ENCODE measurements at places on chromosomes 3 and 15.

DNA sequence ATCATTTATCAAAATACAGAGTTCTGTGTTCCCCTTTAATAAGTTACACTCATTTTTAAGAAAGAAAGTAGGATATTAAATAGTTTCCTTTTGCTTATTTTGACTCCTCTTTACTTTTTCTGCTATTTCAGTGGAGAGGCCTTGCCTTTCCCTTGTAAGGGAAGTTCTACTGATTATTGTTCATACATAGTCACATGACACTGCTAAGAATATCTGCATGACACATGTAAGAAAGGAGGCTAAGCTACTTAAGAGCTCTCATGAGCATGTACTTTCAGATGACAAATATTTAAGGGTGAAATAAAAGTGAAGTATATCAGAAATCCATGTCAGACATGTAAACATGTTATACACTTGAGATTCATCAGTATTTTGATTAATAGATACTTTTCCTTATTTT lies 39.0 kb downstream of the MYRIP start:
- no peak for DNase-seq

DNA sequence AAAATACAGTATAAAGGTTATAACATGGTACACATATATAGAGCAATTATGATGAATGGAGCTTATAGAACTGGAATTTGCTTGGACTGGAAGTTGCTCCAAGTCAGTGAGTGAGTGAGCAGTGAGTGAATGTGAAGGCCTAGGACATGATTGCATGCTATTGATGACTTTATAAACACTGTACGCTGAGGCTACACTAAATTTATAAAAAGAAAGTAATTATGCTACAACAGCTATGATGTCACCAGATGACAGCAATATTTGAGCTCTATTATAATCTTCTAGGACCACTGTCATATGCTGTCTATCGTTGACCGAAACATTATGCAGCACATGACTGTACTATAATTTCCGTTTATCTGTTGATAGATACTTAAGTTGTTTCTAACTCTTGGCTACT lies 463.3 kb downstream of the EPHA6 start:
- no peak for DNase-seq

DNA sequence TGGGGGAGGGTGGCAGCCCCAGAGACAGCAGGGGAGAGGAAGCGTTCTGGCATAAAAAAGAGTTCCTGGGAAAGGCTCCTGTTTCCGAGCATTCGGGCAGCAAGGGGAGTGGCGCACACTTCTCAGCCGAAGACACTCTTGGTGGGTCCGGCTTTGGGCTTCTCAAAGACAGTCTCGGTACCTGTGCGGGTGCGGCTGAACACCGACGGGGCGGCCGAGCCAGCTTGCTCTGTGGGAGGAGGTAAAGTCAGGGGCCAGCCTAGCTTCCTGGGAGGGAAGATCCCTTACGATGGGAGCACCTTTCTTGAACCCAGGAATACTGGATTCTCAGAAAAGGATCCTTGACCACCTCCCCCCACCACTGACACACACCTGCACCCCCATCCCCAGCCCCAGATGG lies 1.6 kb downstream of the MUSTN1 start:
- DNase-seq = no peak

DNA sequence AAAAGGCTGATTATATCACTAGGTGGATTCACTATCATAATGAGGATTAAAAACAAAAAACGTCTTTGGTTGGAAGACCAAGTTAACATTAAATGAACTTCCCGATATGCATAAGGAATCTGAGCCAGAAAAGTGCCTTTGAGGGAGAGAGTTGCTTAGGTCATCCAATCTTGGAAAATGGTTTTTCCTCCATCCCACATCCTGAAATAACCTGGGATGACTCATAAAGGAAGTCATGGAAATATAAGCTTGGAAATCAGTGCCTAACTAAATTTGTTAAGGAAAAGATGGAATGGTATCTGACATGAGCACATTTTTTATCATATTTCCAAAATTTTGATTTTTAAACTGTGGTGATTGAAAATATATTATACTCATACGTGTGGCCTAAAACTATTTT lies 66.0 kb downstream of the KBTBD8 start:
- DNase-seq = no peak

DNA sequence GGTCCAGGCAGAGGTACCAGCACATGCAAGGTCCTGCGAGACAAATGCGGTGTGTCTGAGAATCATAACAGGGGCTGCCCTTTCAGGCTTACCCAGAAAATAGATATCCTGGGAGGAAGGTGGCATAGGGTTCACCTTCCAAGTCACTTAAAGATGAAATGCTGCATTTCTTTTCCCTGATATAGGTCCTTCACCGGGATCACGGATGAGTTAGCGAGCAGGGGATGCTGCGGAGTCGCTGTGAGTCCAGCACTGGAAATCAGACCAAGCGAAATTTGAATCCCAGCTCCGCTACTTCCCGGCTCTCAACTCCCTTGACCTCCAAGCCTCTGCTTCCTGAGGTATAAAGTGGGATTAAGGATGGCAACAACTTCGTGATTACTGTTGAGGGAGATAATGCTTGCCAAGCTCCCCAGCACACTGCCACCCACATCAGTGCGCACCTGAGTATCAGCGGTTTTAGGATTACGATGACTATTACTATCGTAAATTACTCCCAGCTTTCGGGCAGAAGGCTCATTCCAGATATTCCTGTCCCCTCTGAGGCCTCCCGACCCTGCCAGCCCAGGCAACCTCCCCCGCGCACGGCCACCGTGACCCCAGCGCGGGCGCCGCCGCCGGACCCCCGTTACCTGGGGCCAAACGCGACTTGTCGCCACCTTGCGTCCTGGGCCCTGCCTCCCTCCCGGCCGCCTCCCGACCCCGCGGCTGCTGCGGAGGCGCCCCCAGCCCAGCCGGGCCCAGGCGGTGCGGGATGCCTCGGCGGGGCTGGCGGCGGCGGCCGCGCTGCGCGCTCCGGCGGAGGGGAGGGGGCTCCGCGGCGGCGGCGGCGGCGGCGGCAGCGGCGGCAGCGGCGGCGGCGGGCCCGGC lies 589 bp upstream of the GPR27 start:
- no peak for DNase-seq
